ENCODE measurements at places on chromosomes 12 and 14. TPM values are rescaled to one million over a fixed set of nuclear protein-coding genes. Genes with fewer than 3 reads are reported as not detected.
A peak's percentile ranks its signal among the peaks of the same experiment; 100 is the strongest.

Gene AQP6
- total RNA-seq, result 0.79 TPM

DNA sequence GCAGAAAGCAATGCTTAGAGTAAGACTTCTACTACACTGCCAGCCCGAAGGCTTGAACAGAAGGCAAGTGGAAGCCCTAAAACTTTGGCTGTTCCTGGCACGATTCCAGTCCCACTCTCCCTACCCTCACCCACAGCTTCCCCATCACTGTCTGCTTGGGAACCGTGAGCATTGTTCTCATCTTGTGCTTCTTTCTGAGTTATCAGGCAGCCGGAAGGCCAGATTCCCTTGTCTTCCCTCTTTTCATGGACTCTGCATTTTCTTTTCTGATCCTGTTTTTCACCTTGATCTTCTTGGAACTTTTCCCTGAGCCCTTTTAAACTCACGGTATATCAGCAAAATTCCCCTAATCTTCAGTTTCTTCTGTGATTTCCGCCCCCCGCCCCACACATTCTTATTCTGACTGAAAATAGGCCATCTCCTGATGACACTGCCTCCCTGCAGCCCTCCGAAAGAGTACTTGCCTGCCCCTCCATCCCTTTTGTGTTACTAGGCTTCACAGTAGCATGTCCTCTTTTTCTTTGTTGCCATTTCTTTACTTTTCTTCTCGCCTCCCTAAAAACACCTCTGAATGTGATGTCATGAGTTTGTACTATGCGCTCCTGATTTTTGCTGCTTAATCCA, 29.9 kb downstream of the RCOR1 start:
- DNase-seq, result peak; percentile 39

DNA sequence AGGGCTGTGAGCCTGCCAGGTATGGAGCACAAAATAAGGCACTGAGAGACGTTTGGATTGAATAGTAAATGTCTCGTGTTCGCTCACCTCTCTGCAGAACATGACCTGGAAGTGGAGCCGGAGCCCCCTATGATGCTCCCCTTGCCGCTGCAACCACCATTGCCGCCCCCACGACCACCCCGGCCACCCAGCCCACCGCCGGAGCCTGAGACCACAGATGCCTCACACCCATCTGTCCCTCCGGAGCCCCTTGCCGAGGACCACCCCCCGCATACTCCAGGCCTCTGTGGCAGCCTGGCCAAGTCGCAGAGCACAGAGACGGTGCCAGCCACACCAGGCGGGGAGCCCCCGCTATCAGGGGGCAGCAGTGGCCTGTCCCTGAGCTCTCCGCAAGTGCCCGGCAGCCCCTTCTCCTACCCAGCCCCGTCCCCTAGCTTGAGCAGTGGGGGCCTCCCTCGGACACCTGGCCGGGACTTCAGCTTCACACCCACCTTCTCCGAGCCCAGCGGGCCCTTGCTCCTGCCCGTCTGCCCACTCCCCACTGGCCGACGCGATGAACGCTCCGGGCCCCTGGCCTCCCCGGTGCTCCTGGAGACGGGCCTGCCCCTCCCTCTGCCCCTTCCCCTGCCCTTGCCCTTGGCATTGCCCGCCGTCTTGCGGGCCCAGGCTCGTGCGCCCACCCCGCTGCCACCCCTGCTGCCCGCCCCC, 18.7 kb downstream of the SETD1B start:
- no peak for DNase-seq

DNA sequence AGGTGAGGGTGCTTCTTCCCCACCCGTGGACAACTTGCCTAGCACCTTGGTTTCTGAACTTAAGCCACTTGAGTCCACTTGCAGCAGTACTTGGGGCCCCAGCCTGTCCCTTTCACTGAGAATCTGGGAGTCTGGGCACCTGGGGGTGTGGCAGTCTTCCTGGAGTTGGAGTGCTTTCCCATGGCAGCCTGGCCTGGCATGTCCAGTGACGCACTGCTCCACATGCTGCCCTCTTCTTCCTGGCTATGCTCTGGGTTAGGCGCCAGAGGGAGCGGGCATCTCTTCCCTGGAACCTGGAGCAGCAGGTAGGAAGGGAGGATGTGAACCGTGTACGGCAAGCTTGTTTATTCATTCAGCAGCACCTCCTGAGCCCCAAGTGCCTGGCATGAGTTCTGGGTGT, 76.4 kb downstream of the PAPOLA start:
- DNase-seq, result no peak

Gene TMPRSS12
- total RNA-seq, result not detected

DNA sequence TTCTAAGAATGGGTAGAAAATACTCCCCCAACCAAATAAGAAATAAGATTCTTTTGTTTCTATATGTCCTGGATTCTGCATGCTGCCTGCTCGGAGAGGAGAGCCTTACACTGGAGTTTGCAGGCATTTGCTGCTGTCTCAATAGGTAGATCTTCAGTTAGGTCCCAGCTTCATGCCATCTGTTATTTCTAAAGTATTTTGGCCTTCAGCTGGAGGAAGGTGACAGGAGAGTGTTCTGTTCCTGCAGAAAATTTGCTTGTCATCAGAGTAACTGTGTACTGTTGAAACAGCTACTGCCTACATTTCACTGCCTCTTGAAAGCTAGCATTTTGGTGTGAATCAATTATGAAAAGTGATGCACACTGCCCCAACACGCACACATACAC, 966.9 kb downstream of the NRXN3 start:
- no peak for DNase-seq

GRCh38 chr12:42695490-42695995, 106.0 kb upstream of the PRICKLE1 start:
- DNase-seq, result no peak

- DNase-seq, result no peak
Measured at GRCh38 chr12:111454311-111454710, 48.6 kb downstream of the SH2B3 start.

Gene ZDHHC22
- not detected for total RNA-seq

Gene LRCOL1
- not detected for total RNA-seq

- DNase-seq, result no peak
Measured at GRCh38 chr12:132140501-132140900, 3.6 kb downstream of the DDX51 start.

Gene IFNG
- not detected for total RNA-seq

DNA sequence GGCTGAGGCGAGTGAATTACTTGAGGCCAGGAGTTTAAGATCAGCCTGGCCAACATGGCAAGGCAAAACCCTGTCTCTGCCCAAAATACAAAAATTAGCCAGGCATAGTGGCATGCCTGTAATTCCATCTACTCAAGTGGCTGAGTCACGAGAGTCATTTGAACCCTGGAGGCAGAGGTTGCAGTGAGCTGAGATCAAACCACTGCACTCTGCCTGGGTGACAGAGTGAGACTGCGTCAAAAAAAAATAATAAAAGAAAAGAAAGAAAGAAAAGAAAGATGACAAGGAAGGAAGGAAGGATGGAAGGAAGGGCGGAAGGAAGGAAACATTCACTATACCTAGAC, 159.6 kb upstream of the CNOT2 start:
- DNase-seq, result no peak

DNA sequence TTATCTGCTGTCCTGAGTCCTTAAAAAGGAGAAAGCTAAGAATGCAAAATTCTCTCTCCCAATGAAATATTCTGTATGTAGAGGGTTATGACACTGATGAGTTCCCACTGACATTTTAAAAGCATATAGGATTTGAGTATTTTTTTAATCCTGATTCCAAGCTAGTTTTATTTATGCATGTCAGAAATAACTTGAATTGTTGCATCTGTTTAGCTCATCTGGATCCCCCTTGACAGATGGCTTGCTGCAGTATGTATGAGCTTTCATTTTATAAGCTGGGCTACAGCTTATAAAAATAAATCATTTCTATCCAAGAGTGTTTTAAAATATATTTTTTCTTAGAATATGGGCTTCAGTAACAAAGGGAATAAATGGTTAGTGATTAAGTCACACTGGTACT, 495.3 kb downstream of the NELL2 start:
- DNase-seq, result no peak

- no peak for DNase-seq
Measured at GRCh38 chr12:45580356-45580969, 149.0 kb upstream of the ARID2 start.

Gene CLEC1A
- not detected for total RNA-seq

GRCh38 chr14:100409003-100409360, 85.8 kb downstream of the SLC25A47 start:
- DNase-seq, result no peak

GRCh38 chr14:99437706-99438105, 43.0 kb downstream of the SETD3 start:
- DNase-seq, result no peak

DNA sequence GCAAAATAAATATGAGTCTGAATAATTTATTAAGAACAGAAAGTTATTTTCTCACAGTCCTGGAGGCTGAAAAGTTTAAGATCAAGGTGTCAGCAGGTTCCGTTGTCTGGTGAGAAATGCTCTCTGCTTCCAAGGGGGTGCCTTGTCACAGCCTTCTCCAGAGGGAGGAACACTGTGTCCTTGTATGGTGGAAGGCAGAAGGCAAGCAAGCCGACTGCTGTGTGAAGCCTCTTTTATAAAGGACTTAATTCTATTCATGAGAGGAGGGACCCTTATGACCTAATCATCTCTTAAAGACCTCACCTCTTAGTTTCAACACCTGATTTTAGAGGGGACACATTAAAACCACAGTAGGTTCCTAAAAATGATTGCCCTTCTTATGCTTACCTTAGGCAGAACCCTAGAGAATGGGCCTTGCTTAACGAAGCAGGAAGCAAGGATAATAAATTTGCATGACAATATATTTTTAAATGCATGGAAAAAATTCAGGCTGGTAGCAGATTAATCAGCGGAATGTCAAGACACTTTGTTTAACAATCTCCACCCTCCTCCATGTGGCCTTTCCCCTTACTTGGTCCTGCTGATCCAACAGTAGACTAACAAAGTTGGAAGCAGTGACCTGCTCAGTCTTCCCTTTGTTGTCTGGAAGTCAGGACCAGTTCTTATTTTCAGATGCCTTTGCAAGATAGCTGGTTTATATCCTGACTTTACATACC, 154.9 kb downstream of the DYRK2 start:
- no peak for DNase-seq

Gene WNT1
- not detected for total RNA-seq

DNA sequence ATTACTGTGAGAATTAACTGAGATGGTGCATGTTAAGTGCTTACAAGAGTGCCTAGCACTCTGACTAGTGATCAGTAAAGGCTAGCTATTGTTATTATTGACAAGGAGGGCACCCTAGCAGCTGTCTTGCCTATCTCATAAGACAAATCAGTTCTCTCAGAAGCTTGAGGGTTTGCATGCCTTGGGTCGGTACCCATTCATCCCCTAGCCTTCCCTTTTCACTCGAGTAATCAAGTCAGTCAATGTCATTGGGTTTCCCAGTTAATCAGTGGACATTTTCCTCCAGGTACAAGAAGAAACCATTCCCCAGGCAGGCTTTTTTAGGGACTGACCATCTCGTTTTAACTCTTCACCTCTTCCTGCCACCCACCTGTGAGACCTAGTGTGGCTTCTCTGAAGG, 10.4 kb upstream of the TFCP2 start:
- no peak for DNase-seq

- no peak for DNase-seq
Measured at GRCh38 chr14:103514596-103515421, 7.8 kb downstream of the CKB start.

Gene TEAD4
- not detected for total RNA-seq

DNA sequence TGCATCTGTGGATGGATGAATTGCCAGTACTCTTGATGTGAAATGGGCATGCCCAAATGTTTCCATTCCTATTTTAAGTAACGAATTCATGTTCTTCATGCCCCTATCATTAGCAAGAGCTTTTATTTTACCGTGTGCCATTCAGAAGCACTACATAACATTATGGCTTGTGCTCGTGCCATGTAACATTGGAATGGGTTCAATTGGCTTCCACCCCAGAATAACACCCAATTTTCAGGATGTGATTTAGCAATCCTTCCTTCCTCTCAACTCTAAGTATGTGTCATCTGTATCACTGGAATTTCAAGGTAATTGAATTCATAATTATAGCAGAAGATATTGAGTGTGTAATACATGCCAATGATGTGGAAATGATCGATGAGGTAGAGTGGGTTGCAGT, 145.8 kb upstream of the TMPO start:
- no peak for DNase-seq

DNA sequence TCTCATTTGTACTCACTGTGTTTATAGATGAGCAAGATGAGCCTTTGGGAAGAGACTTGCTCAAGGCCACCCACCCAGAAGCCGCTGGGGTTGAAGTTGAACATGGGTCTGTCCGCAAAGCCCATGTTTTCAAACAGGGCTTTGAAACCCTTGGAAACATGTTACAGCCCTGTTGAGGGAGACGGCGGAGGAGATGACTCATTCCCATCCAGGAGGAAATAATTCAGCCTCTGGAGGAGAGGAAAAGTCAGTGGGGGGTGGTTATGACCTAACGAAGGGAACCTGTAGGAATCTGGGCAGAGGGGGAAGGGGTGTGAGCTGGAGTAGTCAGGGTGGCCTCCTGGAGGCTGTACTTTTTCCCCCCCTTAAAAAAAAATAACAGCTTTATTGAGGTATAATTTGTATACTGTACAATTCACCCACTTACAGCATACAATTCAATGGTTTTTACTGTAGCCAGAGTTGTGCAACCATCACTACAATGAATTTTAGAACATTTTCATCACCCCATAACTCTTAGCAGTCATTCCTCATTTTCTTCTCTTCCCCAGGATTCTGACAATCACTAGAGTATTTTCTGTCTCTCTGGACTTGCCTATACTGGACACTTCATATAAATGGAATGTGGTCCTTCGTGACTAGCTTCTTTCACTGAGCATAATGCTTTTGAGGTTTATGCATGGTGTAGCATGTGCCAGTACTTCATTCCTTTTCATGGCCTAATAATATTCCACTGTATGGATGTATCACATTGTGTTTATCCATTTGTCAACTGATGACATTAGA, 1.9 kb upstream of the RIN3 start:
- DNase-seq, result no peak

Gene RERGL
- not detected for total RNA-seq

- DNase-seq, result no peak
Measured at GRCh38 chr12:7784701-7785100, 4.5 kb upstream of the NANOG start.

Gene KRT82
- total RNA-seq, result not detected

DNA sequence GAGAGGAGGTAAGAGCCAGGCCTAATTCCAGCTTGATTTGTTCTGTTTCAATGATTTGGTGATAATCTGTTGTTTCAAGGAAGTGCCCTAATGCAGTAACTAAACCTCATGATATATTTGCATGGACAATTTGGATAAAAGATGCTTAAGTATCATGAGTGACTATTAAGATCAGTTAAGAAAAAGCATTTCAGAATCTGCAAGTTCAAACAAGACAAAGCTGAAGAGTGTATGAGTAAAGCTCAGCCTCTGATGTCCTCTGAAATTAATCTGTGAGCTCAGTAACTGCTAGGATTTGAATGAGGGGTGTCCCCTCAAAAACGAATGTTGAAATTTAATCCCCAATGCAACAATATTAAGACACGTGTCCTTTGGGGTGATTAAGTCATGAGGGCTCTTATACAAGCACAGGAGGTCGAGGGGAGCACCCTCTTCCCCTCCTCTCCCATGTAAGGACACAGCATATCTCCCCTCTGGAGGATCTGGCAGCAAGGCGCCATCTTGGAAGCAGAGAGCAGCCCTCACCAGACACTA, 949.2 kb downstream of the GALC start:
- DNase-seq, result peak; percentile 94

Gene GARIN6
- not detected for total RNA-seq

All from Karpas-422 (cell line).